ENCODE measurements at places on chromosomes 1 and 21. TPM values are rescaled to one million over a fixed set of nuclear protein-coding genes. Genes with fewer than 3 reads are reported as not detected.

The OR2L3 gene
- total RNA-seq, result not detected

The LRRC38 gene
- not detected for total RNA-seq

The ELAVL4 gene
- not detected for total RNA-seq

The CXADR gene
- total RNA-seq, result 26.6 TPM

The AIM2 gene
- total RNA-seq, result 2.4 TPM

The IL22RA1 gene
- 0.83 TPM for total RNA-seq

The BTG2 gene
- 96.7 TPM for total RNA-seq

The FMOD gene
- 28.9 TPM for total RNA-seq

The TMEM54 gene
- 44.0 TPM for total RNA-seq

The CHTOP gene
- 72.2 TPM for total RNA-seq

The S100A2 gene
- 3.8 TPM for total RNA-seq

The BGLAP gene
- 4.8 TPM for total RNA-seq

The OR6N1 gene
- 2.3 TPM for total RNA-seq

The SLC26A9 gene
- 18.2 TPM for total RNA-seq

Measured in lower lobe of right lung (tissue), 2 donors.